Activated T-helper 9 cell treated with anti-CD3 and anti-CD28 coated beads, Interleukin-2, amount 50 U/mL, for 16 hours (primary cell): ENCODE measurements at places on chromosomes 6 and 20.
A peak's percentile ranks its signal among the peaks of the same experiment; 100 is the strongest.

DNA sequence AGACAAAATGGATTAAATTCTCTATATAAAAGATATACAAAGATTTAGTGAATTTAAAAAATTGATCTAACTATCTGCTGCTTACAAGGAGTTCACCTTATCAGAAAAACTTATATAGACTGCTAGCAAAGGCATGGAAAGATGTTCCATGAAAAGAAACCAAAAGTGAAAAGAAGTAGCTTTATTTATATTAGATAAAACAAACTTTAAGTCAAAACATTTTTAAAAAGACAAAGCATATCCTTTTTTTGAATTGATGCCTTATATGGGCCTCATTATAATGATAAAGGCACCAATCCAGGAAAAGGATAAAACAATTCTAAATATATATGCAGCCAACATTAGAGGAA lies 334.2 kb downstream of the MEI4 start:
- no peak for DNase-seq

GRCh38 chr6:50655848-50656453 lies 57.4 kb upstream of the TFAP2D start:
- no peak for DNase-seq

DNA sequence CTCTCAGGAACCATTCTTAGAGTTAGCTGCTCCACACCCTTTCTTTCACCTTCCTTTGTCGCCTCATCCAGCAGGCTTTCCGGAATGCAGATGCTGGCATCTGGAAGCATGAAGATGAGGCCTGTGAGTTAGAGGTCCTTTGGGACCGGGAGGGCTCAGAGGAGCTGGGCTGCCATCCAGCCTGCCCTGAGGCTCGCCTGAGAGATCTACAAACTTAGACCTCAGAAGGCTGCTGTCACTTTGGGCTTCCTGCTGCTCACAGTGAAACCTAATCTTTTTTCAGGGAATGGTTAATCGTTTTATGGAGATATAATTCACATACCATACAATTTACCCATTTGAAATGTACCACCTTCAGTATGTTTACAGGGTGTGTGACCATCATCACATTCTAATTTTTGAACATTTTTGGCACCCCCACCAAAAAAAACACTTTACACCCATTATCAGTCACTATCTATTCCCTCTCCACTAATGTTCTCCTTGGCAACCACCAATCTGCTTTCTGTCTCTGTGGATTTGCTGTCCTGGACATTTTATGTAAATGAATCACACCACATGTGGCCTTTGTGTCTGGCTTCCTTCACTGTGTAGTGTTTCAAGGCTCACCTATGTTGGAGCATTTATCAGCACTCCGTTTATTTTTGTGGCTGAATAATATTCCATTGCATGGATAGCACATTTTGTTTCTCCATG lies 20.0 kb upstream of the MPC1 start:
- no peak for DNase-seq

DNA sequence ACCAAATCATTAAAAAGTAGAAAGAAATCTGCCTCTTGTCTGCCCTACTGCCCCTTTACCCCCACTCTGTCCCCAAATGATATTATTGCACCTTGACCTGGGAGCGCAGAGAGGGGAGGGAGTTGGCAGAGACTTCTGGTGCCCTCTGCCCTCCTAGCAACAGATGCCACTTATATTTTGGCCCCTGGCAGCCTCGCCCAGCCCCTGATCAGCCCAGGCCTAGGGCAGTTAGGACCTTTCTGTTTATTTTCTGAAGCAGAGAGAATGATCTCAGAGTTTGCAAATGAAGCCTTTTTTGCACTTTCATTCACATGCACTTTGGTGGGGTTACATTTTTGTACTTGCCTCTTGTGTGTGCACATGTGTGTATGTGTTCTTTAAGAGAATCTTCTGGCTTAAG lies 8.4 kb upstream of the SGK2 start:
- DNase-seq, result no peak

GRCh38 chr6:7165002-7165889 lies 57.5 kb downstream of the RREB1 start:
- DNase-seq, result no peak

- no peak for DNase-seq
Measured at GRCh38 chr6:20198775-20199174, 13.5 kb downstream of the MBOAT1 start.

DNA sequence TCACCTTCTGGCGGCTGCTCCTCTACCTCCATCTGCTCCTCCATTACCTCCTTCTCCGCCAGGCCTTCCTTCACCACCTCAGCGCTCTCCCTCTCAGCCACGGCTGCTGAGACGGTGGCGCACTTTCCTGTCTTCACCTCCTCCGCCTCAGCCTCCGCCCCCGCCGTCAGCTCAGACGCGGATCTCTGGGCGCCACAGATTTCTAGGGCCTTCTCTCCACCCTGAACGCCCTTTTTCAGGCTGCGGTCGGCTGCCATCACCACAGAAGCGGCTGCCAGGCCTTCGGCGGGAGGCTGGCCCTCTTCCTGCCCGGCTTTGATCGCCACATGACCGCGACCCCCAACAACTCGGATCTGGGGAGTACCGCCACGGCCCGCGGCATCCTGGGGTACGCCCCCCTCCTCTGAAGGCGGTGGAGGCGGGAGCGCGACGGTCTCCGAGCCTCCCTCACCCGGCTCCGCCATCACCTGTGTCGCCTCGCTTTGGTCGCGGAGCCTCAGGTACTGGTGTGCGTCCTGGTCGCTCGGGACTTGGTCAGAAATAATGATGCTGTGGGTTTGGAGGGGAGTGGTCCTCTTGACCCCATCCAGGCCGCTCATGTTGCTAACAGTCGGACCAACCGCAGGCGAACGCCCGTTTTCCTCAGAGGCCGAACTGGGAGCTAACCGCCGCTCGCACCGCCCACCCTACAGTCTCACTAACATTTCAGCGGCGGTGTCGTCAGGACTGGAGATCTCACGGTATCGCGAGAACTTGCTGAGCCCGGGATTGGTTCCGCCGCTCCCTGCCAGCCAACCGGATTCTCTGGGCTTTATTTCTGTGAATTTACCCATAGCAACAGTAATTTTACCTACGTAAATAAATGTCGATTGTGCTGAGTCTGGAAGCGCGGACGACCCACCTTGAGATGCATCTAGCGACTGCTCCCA lies at the start of gene TSPYL1:
Gene TSPYL1, minus strand, starts transcription at position 699 of the 929 bp plus-strand sequence. Its CDS starts 100 bp downstream, at position 599.
- peak; percentile 89 for DNase-seq

DNA sequence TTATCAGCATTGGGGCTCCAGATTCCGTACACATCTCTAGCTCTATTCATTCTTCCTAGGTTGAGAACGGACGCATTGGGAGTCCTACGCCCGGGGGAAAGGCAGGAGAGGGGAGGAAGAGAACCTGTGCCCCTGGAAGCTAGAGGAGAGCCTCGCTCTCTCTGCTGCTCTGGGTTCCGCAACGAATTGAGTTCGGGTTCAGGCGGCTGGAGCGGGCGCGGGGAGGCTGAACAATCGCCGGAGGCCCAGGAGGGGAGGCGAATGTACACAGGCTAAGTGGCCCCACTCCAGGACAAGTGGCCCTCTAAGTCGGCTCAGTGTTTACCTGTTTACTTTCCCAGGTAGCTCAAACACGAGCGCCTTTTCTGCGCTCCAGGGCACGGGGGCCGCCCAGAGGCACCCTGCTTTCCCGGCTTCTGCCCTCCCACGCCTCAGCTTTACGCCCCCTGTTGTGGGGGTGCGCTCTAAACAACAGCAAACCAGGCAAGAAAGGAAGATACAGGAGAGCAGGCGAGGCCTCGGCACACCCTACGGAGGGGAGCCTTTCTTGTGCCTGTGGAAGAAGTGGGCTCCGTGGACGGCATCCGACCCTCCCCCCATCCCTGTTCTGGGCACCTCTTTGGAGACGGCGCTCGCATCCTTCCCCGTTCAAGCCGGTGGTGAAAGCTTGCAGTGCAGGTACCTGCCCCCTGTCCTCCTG lies 4.6 kb upstream of the NKX2-2 start:
- no peak for DNase-seq

DNA sequence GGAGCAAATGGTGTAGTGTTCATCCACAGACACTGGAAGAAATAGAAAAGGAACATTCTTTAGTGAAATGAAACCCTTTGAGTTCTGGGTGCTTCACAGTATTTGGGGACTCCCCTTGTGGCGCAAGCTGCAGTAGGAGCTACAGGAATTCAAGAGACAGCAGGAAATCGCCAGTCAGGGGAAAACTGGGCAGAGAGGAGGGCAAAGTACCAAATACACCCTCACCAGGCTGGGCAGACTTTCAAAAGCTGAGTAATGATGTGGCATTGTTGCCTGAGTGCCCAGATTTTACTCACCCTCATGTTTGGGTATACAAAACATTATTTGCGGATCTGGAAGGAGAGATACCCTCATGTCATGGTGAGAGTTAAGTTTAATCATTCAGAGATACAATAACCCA lies 97.9 kb downstream of the SOD2 start:
- DNase-seq, result no peak

GRCh38 chr20:62406635-62407176 lies 379 bp downstream of the CABLES2 start:
- no peak for DNase-seq

GRCh38 chr6:4350567-4351519 lies 215.5 kb upstream of the ECI2 start:
- no peak for DNase-seq

DNA sequence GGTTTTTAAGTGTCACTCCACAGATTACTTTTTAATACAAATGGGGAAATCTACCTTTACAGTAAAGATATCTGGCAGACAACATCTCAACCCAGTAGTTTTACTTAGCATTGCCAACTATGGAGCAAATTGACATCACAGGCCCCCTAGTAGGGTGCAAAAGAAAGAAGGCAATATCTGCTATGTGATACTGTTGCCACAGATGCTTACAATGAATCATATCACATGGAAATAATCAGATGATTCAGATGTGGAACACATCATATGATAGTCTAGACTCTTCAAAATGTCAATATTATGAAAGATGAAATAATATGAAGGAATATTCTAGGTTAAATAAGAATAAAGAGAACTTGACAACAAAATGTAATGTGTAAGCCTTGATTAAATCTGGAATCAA lies 322.5 kb downstream of the BMP2 start:
- DNase-seq, result no peak

GRCh38 chr6:100475554-100476320 lies 11.0 kb upstream of the SIM1 start:
- DNase-seq, result no peak

- DNase-seq, result no peak
Measured at GRCh38 chr6:103819509-103819908, 1040.2 kb downstream of the HACE1 start.

DNA sequence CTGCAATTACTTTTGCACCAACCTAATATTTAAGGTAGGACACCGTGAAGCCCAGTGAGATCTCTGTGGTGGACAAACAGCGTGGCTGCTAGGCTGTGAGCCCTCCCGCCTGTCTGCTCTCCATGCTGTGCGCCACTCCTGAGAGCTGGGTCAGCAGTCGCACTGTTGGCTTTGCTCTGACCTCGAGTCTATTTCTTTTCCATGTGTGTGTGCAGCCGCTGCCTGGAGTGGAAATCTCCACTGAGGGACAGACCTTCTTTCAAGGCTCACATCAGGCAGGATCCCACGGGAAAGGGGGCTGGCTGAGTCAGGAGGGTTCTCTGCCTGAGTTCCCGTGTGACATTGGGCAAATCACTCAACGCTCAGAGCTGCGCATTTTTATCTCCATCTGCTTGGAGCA lies 27.1 kb downstream of the RIPOR3 start:
- DNase-seq, result no peak

GRCh38 chr6:48825501-48826151 lies 637.4 kb downstream of the MMUT start:
- no peak for DNase-seq

DNA sequence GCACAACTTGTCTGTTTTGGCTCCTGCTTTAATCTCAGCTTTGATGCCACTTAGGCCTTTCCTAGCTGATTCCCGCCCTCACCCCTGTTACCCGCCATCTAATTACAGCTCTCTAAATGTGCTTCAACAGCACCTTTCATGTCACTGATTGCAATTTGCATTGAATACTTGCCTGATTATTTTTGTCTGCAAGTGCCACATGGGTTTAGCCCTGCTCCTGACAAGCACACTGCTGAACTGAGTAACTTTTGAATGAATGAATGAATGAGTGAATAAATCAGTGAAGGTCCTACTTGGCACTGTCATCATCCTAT lies 591 bp upstream of the DCBLD1 start:
- no peak for DNase-seq

- no peak for DNase-seq
Measured at GRCh38 chr6:142302421-142303175, 791 bp downstream of the ADGRG6 start.

- DNase-seq, result no peak
Measured at GRCh38 chr6:147954938-147955337, 387.7 kb upstream of the SASH1 start.

DNA sequence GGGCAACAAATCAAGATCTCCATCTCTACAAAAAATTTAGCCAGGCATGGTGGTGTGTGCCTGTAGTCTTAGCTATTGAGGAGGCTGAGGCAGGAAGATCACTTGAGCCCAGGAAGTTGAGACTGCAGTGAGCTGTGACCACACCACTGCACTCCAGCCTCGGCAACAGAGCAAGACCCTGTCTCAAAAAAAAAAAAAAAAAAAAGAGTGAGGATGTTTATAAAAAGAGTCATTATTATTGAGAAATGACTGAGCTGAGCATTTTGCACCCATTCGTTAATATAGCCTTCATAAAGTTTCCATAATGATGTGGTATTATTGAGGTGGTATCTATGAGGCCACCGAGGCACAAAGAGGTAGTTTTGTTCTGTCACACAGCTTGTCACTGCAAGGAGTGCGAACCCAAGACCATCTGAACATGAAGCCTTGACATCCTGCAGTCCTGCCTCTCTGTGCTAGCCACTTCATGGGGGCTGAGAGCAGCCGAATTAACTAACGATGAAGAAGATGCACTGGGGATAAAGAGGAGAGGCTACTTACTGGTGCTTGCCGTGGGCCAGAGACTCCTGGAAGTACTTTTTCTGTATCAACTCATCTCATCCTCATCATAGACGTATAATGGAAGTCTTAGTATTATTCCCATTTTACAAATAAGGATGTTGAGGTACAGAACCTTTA lies 175.5 kb downstream of the BCAS1 start:
- DNase-seq, result no peak

GRCh38 chr6:25233226-25233625 lies 45.9 kb upstream of the CARMIL1 start:
- DNase-seq, result no peak

DNA sequence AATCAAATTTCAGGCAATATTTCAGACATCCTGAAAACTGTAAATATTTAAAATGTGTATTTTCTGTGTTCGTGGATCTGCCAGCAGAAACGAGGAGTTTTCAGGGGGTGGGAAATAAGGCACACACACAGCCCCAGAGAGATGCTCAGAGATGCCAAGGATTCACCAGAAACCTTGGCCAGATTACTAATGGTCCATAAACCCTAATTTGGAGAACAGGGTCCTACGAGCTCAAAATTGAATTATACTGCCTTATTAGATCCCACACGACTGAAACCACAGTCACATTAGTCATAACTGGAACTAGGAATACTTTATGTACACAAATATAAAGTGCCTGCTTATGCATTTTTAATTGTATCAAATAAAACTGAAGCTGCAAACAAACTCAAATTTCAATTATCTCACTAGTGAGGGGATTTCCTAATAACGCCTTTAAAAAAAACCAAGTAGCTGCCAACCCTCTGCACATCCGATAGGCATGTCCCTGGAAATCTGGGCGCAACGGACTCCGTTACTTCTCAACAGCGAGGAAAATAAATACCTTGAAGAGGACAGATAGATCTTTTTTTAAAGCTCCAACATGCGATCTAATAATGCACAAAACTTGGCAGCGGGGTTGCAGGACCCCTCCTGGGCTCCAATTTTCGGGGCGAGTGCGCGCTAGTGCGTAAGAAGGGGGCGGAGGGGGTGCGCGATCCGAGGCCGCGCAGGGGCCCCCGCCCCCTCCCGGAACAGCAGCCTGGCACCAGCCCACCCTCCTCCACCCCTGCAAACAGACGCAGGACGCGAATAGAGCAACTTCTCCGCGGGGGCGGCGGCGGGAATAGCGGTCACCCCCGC lies 897 bp downstream of the CHD6 start:
- peak; percentile 31 for DNase-seq
